ENCODE measurements at places on chromosomes 5 and 9.

DNA sequence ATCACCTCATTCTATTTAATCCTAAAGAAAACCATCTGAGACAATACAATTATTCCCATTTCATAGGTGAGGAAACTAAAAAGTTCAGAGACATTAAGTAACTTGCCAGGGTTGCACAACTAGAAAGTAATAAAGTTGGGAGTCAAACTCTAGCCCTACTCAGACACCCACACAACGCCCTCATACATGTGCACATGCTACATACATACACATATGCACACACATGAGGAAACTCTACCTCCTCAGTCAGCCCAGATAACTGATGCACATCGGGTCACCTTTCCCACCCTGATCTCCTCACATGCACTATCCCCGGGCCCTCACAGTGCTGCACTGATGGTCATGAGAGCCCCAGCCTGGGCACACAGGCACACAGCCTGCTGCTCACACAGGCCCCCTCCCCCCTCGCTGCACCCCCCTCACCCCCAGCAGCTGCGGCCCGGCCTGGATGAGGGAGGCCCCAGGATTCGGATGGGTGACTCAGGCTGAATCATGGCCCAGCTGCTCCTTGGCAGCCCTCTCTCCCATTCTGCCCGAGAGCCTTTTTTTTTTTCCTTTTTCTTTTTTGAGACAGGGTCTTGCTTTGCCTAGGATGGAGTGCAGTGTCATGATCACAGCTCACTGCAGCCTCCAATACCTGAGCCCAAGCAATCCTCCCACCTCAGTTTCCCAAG, 5.0 kb upstream of the GPRIN1 start:
- no peak for DNase-seq
- peaks cover 11% of the 10 kb centered on the region for H3K27me3 ChIP-seq
- no peaks in the 10 kb centered on the region for H3K36me3 ChIP-seq
- peak overlapping the region; percentile 3 for H3K4me3 ChIP-seq
- H3K27ac ChIP-seq = no peak overlapping the region
- no peaks in the 10 kb centered on the region for H3K4me1 ChIP-seq

DNA sequence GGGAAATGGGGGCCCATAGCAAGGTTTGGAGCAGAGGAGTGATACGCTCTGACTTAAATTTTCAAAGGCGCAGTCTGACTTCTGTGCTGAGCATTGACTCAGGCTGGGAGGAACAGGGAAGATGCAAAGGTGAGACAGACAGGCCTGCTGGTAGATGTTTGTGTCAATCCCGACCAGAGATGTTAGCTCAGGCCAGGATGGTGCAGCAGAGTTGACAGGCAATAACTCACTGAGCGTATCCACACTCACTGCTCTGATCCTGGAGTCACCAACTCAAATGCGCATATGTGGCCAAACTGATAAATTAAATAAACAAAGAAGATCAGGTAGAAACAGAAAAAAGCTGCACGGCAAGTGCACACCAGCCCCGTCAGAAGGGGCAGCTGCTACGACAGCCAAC, 95.3 kb downstream of the SPOCK1 start:
- H3K36me3 ChIP-seq = no peaks in the 10 kb centered on the region

- H3K27me3 ChIP-seq = no peaks in the 10 kb centered on the region
- no peak overlapping the region for H3K27ac ChIP-seq
- no peak for DNase-seq
- H3K36me3 ChIP-seq = no peaks in the 10 kb centered on the region
These were observed 21.4 kb upstream of the TRMT10B start for GRCh38 chr9:37732086-37732741.

DNA sequence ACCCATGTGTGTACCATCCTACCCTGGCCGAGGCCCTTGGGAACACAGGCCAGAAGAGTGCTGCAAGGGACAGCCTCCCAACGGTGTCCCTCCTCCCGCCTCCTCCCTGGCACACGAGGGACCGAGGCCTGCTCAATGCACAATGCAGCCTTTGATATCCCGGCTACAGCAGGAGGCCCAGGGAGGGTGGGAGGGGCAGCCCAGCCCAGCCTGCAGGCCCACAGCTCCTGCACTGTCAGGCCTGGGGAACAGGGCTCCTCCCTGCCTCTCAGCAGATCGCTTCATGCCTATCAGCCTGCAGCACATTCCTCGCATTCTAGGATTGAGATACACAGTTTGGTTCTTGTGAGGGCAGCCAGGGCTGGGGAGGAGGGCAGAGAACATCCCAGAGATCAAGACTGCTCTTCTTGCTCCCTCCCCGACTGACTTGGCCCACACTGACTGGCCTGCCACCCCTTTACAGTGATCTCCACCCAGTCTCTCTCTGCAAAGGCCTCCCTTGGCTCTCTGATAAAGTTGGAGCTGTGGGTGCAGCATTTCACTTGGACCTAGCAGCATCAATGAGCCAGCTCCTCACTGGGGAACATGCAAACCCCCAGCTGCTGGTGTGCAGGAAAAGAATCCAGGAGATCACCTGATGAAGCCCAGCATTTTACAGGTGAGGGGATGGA, at the start of gene SH3TC2:
Gene SH3TC2, minus strand, starts transcription at position 46 of the 671 bp plus-strand sequence. Its CDS starts 40 bp downstream, at position 6.
- H3K27me3 ChIP-seq = no peaks in the 10 kb centered on the region
- no peaks in the 10 kb centered on the region for H3K4me1 ChIP-seq
- no peaks in the 10 kb centered on the region for H3K36me3 ChIP-seq
- peak; percentile 81 for DNase-seq

- H3K4me1 ChIP-seq = no peaks in the 10 kb centered on the region
- peak; percentile 44 for DNase-seq
- H3K36me3 ChIP-seq = no peaks in the 10 kb centered on the region
- H3K27ac ChIP-seq = no peak overlapping the region
- no peak overlapping the region for H3K4me3 ChIP-seq
These were observed 516.6 kb upstream of the MEF2C start for GRCh38 chr5:89399548-89399947.

- no peak overlapping the region for H3K4me3 ChIP-seq
- no peaks in the 10 kb centered on the region for H3K27me3 ChIP-seq
- no peak for DNase-seq
- H3K27ac ChIP-seq = no peak overlapping the region
- H3K36me3 ChIP-seq = no peaks in the 10 kb centered on the region
- H3K4me1 ChIP-seq = no peaks in the 10 kb centered on the region
These were observed 1138.9 kb upstream of the WWC1 start for GRCh38 chr5:167152561-167152960.

DNA sequence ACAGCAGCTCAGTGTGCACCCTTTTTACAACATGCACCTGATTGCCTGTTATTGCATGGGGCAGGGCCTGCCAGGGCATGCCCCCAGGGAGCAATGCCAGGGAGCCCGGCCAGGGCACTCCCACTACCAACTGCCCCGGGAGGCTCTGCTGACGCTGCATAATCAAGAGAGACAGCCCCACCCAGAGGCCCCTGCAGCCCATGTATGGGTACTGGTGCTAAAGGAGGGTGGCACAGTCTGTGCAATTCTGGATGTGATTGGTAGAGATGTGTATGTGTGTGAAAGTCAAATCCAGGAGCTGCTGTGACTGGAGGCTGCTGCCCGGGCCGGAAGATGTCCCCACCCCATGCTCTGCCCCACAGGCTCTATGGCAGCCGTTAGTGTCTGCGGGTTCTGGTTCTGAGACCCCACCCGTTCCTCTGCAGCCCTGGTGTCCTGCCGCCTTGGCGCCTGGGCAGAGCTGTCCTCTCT, 3.9 kb upstream of the NEURL1B start:
- no peak overlapping the region for H3K27ac ChIP-seq
- H3K27me3 ChIP-seq = no peaks in the 10 kb centered on the region
- no peak overlapping the region for H3K4me3 ChIP-seq
- H3K4me1 ChIP-seq = no peaks in the 10 kb centered on the region

- no peaks in the 10 kb centered on the region for H3K4me1 ChIP-seq
- H3K27ac ChIP-seq = no peak overlapping the region
- no peaks in the 10 kb centered on the region for H3K36me3 ChIP-seq
- no peaks in the 10 kb centered on the region for H3K27me3 ChIP-seq
These were observed 116.3 kb downstream of the MED27 start for GRCh38 chr9:131963072-131964030.

GRCh38 chr5:73201547-73202513, 28.8 kb downstream of the TMEM174 start:
- H3K27ac ChIP-seq = no peak overlapping the region
- H3K36me3 ChIP-seq = no peaks in the 10 kb centered on the region
- peak overlapping the region; percentile 65 for H3K4me3 ChIP-seq
- H3K4me1 ChIP-seq = no peaks in the 10 kb centered on the region
- peak; percentile 91 for DNase-seq

Measured in kidney (tissue), 22 donors.